Activated T-cell treated with anti-CD3 and anti-CD28 coated beads, Interleukin-2, amount 50 U/mL, for 72 hours (primary cell): ENCODE measurements at places on chromosomes 12 and 14. TPM values are rescaled to one million over a fixed set of nuclear protein-coding genes. Genes with fewer than 3 reads are reported as not detected.

- no peaks in the 10 kb centered on the region for H3K4me1 ChIP-seq
- peaks cover 1% of the 10 kb centered on the region for H3K36me3 ChIP-seq
- H3K27ac ChIP-seq: no peak overlapping the region
- no peak overlapping the region for H3K4me3 ChIP-seq
Measured at GRCh38 chr12:117294189-117294603, 67.2 kb downstream of the NOS1 start.

- H3K36me3 ChIP-seq: no peaks in the 10 kb centered on the region
- no peak for DNase-seq
- H3K27ac ChIP-seq: no peak overlapping the region
- no peaks in the 10 kb centered on the region for H3K27me3 ChIP-seq
Measured at GRCh38 chr14:83975841-83976770, 1553.8 kb upstream of the FLRT2 start.

DNA sequence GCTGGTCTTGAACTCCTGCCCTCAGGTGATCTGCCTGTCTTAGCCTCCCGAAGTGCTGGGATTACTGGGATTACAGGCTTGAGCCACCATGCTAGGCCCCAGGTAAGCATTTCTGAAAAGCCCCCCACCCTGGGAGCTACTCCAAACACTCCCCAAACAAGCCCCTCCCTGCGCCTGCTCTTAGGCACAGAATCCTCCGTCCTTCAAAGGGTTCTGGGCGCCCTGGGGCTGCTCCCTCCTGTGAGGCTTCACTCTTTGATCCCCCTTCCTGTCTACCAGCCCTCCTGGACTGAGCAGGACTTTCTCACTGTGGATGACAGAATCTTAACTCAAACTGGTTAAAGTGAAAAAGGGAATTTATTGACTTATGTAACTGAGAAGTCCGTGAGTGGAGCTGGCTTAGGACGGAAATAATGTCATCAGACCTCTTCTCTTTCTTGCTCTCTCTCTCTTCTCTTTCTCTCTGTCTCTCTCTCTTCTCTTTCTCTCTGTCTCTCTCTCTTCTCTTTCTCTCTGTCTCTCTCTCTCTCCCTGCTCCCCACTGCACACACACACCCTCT lies 66.9 kb upstream of the CLMN start:
- H3K27ac ChIP-seq: no peak overlapping the region
- no peaks in the 10 kb centered on the region for H3K4me1 ChIP-seq
- no peak for DNase-seq
- no peak overlapping the region for H3K4me3 ChIP-seq
- peaks cover 2% of the 10 kb centered on the region for H3K36me3 ChIP-seq

- DNase-seq: no peak
- H3K4me1 ChIP-seq: peaks cover 14% of the 10 kb centered on the region
- no peak overlapping the region for H3K4me3 ChIP-seq
Measured at GRCh38 chr12:10128687-10129086, 1.3 kb downstream of the CLEC7A start.

DNA sequence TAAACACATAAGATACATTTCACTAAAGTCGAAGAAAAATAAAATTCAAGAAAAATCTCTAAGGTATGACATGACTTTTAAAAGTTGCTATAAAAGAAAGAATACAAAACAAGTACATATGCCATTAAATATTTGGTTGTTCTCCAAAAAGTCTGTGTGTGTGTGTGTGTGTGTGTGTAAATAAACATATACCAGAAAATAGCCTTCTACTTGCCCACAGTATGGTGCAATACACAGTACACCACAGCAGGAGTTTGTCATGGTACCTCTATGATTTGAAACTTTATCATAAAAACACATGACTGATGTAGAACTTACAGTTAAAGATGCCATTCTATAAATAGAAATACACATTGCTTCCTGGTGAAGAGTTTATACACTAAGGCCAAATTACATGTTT lies 692.7 kb upstream of the MGAT4C start:
- DNase-seq: no peak
- no peaks in the 10 kb centered on the region for H3K36me3 ChIP-seq
- no peak overlapping the region for H3K27ac ChIP-seq

TAS2R50 gene
- 0.90 TPM for total RNA-seq

TMEM121 gene
- total RNA-seq: 6.3 TPM

GPR162 gene
- 0.72 TPM for total RNA-seq

- H3K4me1 ChIP-seq: no peaks in the 10 kb centered on the region
- peaks cover 1% of the 10 kb centered on the region for H3K36me3 ChIP-seq
- no peaks in the 10 kb centered on the region for H3K27me3 ChIP-seq
- no peak overlapping the region for H3K4me3 ChIP-seq
Measured at GRCh38 chr12:3604286-3604685, 113.3 kb downstream of the PRMT8 start.
